A549 (cell line): ENCODE measurements at places on chromosomes 6 and 20. TPM values are rescaled to one million over a fixed set of nuclear protein-coding genes. Genes with fewer than 3 reads are reported as not detected.

DNA sequence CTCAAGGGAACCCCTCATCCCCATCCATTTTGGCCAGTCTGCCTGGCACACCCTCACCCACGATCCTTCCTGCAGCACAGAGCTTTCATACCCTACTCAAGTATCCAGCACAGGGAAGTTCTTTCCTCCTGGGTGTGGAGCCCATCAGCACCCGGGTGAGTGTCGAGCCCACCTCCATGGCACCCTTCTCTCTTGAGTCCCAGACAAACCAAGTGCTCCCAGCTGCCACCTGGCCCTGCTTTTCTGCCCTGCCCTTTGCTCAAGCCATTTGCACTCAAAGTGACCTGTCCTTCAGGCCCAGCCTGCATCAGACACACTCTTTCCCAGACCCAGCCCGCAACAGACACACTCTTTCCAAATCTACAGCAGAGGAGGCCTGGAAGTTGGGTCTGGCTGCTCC is 257.2 kb downstream of the DLL1 start:
- no peak for DNase-seq

DNA sequence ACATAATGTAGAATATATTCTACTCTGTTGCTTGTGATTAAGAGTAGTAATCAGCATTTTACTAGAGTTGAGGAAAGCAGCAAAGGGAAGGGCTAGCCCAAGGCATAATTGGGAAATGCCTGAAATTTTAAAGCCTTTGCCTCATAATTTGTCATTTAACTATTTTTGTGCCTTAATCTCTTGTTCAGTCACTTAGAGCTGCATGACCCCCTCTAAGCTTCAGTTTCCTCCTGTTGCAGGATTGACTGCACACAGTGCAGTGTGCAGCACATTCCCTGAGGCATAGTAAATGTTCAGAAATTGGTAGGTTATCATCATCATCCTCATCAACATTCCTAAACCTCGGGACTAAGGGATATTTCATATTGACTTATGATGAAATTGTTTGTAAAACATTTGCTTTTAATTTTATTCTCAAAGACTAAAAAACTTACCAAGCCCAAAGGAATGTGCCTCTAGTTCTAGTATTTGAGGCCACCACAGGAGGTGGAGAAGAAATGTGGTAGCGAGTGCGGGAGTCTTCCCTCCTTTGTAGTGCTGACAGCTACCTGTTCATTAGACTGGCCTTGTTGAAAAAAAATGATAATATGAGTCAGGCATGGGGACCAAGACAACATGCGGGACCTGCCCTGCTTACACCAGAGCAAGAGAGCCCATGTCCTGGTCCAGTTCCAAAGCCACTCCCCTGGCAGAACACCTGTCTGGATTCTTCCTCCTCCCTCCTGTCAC is 14.8 kb upstream of the TENT5A start:
- DNase-seq = peak; percentile 38

DNA sequence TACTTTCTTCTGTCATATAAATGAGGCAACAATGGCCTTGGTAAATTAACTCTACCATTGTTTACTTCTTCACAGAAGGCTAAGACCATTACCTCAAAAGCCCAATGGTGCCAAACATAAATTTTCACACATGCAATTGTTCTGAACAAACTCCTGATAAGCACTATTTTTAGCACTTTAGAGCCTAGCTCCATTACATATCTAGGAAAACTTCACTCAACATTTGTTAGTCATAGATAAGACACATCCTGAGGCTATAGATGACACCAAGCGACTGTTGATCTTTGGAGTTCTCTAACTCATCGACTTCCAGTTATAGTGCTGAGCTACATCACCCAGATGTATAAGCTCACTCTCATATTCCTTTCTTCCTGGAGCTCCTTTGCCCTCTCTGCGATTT is 245.9 kb downstream of the EYS start:
- DNase-seq = no peak

DNA sequence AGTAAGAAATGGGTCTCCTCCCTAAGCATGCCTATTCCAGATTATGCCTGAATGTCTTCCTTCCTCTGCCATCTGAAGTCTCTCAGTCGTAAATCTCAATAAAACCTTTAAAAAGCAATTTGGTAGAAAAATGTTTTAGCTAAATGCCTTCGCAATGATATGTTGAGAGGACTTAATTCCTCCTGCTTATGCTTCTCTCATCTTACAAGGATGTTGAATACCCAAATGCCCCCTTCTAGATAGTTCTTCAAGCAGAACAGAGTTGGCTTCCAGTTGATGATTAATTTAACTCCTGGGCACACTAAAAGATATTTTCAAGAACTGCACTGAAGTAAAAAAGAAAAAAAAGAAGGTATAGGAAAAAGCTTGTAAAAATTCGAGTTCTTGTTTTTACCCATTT is 275.0 kb upstream of the SPTLC3 start:
- DNase-seq = no peak

DNA sequence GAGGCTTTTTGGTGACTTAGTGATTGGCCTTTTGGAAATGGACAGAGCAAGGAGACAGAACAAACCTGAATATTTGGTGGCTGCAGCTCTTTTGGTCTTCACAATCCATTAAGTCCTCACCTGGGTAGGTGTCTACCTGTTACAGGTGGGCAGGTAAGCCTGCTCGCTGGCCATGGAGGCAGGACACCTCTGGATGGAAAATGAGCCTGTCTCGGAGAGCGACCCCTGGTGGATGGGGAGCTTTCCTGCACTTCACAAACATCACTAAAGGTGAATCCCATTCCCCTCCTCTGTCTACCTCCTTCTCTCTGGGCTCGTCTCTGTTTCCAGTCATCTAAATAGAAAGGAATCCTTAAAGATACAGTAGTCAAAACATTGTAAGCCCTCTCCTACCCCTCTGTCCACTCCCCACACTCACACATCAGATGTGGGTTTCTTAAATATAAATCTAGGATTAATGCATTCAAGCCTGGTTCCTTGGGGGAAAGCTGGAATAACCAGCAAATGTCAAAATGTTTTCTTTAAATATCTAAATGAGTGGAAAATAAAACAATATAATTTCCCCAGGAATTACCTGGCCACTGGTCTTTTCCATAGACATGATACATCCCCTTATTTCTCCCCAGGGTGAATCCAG is 304.9 kb downstream of the CDH26 start:
- peak; percentile 30 for DNase-seq

GRCh38 chr20:46994341-46994740 is 99.7 kb downstream of the EYA2 start:
- no peak for DNase-seq

BTN2A1 gene
- 19.2 to 20.3 TPM (median 19.3 TPM) in 3 replicates for polyA plus RNA-seq

GTF3C6 gene
- 105 to 112 TPM (median 110 TPM) in 3 replicates for polyA plus RNA-seq
